Activated T-helper 1 cell treated with anti-CD3 and anti-CD28 coated beads, Interleukin-12 subunit alpha, Interleukin-12 subunit beta, Interleukin-2, Interleukin-4 antibody, amounts not matched to agents 30 ng/mL and 10 ng/mL and 1 ng/mL, durations not matched to agents 14 hours and 24 hours and 36 hours (primary cell): ENCODE measurements at places on chromosomes 5 and 9.

DNA sequence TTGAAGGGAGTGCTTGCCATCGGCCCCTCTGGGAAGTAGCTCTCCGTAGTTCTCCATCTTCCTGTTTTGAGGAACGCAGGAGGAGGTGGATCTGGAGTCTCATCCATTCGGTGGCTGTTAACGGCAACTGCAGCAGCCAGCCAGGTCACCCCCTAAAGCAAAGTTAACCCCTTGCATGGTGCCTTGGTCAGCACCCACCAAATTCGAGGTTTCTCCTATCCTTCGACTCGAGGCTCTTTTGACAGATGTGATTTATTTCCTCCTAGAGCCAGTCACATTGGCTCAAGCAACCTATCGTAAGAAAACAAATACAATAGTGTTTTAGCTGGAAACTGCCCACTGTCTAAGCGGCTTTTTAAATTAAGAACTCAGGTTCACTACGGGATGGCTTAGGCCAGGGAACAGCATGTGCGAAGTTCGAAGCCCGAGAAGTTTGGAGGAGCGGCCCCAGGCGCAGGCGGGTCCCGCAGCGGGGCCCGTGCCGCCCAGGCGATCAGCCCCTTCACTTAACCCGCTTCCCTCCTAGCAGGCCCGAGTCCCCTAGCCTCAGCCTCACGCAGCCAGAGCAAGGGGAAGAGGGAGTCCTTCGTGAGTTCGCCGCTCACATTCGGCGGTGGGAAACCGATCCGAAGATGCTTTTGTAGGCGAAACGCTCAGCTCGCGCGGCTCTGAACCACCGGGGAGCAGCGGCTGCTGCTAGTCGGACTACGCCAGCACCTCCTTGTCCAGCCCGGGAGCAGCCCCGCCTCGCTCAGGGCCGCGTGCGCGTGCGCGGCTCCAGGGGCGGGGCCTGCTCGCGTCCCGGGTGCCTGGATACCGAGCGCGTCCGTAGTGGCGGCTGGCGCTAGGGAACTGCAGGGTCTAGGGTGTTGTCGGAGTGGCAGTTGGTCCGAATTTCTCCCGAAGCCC lies at the start of gene ROPN1L:
Gene ROPN1L (plus strand): TSS at position 797 of the 909 bp plus-strand sequence. CDS start 289 bp downstream, outside the sequence.
- peak; percentile 80 for DNase-seq

- no peak for DNase-seq
Observed at GRCh38 chr9:109473329-109473728, 24.8 kb downstream of the PTPN3 start.

DNA sequence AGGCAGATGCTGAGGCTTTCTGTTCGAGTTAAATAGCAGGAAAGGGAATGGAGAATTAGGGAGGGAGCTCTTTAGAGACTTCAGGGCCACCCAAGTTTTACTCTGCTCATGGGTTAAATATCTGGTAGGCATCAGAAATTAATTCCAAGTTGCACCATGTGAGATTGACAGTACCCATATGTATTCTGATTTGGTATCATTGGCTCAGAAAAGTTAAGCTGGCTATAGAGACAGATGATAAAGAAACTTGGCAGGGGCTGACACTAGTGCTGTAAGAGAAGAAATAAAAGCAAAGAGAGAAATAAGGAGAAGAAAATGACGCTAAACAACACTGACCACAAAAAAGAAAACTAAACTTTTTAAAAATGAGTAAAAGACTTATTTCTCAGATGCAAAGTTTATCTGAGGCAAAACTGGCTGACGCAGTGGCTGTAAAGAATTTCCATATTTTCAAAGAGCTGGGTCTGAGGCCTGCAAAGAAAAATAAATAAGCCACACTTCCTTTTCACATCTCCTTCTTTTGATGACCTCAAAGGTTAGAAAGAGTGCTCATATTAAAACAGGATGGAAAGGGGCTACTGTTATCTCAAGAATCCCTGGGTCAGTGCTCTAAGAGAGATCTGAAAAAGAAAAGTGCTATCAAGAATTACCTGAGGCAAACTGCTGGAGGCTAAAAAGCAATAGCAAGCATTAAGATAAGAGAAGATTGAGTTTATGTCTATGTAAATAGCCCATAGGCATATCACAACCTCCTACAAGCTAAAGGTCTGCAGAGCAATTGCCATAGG lies 399.0 kb upstream of the MEF2C start:
- DNase-seq = no peak

GRCh38 chr9:2227144-2227867 lies 212.2 kb downstream of the SMARCA2 start:
- no peak for DNase-seq

- DNase-seq = no peak
Observed at GRCh38 chr5:5739490-5739945, 317.0 kb downstream of the ICE1 start.

DNA sequence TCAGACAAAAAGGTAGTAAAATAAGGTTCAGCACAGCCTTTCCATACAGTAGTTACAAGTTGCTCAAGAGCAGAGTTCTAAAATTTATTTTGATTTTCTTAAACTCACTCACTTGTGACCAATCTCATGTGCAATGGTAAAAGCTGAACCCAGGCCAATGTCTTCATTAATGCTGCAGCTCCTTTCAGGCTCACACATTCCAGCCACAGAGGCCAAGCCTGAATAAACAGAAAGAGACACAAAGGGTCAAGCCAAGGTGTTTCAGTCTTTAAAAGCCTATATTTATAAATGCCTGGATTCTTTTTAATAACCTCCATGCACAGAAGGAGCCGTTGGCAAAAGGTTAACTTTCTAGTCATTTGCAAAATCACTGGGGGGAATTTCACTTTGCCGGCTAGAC lies 152.5 kb downstream of the ADAMTS6 start:
- DNase-seq = no peak
